Fibroblast of skin of left quadriceps (primary cell): ENCODE measurements at places on chromosomes 2 and 18.

GRCh38 chr2:79665091-79665490, 152.2 kb downstream of the CTNNA2 start:
- DNase-seq, result no peak

GRCh38 chr2:43905371-43905803, 66.6 kb downstream of the ABCG8 start:
- DNase-seq, result no peak

DNA sequence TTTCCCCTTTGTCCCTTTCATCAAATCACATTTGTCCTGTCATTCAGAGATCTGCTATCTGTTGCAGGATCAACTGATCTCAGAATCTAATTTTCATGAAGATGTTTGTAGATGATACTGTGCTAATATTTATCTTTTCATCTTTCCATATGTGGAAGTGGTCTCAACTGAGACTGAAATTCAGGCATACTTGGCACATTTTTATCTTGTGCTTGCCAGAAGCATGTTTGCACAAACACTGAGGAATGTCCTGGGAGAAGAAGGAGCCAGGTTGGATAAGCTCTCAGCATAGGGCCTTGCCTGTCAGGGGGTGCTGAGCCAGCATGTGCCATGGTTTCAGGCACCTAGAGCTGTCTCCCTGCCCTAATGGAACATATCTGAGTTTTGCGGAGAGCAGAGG, 24.5 kb upstream of the MMADHC start:
- DNase-seq, result no peak

DNA sequence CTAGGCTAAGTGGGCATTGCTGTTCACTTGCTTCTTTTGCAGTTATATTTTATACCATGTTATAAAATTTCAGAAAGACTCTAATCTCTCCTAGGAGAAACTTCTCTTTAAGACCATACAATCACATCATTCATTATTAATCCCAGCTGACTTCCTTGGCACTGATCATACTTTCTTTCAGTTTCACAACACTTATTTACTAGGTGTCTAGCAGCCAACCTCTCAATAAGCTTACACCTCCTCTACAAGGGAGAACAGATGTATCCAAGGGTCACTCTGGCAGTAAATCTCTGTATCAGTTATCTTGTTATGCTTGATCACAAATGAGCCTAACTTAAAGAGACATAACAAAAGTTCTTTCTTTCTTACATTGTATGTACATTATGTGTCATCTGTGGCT, 69.8 kb upstream of the EPB41L5 start:
- peak; percentile 14 for DNase-seq

DNA sequence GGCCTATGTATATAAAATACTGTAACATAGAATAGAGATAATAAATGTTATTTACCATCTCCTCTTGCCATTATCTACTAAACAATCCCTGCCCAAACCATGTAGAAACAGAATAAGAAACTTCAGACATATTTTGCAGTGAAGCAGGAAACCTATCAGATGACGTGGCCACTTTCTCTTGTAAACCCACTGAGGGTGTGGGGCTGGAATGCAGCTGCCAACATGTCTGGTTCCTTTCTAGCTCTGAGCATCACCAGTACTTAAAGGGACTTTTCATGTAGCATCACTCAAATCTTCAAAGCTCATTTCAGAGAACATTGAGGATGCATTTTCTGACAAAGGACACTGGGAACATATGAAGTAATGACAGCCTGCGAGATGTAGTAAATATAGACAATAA, 251.8 kb downstream of the LPIN1 start:
- peak; percentile 27 for DNase-seq

GRCh38 chr2:84495539-84496146, 20.7 kb upstream of the DNAH6 start:
- DNase-seq, result peak; percentile 42
